T-helper 22 cell (primary cell): ENCODE measurements at places on chromosomes 1 and 21.

- DNase-seq = no peak
Observed at GRCh38 chr1:212656730-212657129, 42.9 kb downstream of the BATF3 start.

DNA sequence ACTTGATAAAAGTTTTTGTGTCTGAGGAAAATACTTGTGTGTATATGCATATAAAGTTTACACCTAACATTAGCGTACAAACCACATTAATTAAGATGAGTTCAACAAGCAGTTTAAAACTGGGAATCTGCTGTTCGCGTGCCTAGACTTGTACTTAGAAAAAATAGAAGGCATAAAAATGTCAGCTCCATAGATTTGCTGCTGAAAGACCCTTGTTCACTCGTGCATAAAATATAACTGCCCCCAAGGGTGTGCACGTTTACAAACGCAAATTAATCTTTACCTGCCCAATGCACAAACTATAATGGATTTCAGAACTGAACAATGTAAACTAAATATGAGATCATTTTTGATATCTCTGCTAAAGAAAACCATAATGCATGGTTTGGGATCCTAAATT is 392.3 kb upstream of the ADGRL2 start:
- DNase-seq = no peak

GRCh38 chr1:48676822-48677221 is 99.9 kb downstream of the BEND5 start:
- no peak for DNase-seq

- no peak for DNase-seq
Observed at GRCh38 chr1:245345191-245345884, 190.6 kb downstream of the KIF26B start.
